Hindlimb muscle (tissue), 1 donor: ENCODE measurements at places on chromosomes 6 and 20.

GRCh38 chr6:169859401-169859977 is 108.1 kb downstream of the ERMARD start:
- no peak for DNase-seq

DNA sequence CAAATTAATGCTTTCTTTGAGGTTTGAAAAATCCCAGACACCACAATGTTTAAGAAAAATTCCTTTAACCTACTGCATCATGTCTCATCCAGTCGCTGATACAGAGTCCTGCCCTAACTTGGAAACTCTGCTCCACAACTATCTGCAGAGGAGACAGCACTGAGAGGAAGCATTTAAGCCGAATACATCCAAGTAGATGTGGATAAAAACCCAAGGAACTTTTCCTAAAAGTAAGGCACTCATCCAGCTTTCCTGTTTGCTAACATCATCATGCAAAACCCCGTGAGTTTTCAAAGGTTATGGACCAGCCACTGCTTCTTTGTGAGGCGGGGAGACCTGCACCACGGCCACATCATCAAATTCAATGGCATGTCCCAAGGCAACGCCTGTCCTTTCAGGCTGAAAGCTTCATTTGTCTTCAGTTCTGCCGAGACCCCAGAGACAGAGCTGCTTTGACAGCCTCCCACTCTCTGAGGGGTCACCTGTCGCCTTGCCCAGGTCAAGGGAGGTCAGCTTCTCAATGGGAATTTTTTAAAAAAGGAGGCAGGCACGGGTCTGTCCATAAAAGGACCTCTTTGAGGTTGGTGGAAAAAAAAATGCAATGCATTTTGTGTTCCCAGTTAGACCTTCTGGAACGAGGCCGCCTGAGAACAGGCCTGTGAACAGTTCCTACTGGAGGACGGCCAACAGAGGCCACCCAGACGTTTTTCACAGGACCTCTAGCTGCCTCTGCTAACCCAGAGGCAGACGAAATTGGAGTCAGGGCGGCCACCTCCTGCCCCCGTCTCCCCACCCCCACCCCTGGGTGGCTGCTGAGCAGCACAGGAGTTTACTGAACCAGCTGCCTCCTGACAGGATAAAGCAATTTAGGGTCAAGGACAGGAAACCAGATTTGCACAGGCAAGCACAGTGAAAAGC is 142.5 kb upstream of the HDDC2 start:
- DNase-seq, result peak; percentile 26

GRCh38 chr6:14458669-14459266 is 341.2 kb downstream of the CD83 start:
- no peak for DNase-seq

GRCh38 chr6:134267917-134268361 is 50.0 kb downstream of the SGK1 start:
- DNase-seq, result no peak

GRCh38 chr6:156175971-156176421 is 601.2 kb upstream of the ARID1B start:
- DNase-seq, result no peak

GRCh38 chr6:131135244-131136020 is at the start of gene AKAP7:
Gene AKAP7, plus strand, starts transcription at chr6:131135467. Its CDS starts 297 bp downstream, at chr6:131135764.
- peak; percentile 85 for DNase-seq

DNA sequence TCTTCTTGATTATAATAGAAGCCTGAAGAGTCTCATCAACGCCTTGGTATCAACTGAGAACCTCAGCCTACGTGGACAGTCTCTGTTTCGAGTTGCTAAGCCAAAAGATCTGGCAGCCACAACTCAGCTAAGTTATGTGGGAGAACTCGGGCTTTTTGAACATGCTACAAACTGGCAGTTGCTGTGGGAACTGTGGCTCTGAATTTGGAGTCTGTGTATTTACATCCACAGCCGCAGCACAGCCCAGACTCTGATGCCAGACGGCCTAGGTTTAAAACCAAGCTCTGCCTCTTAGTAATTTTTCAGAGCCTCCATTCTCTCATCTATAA is 35.8 kb downstream of the RIPOR2 start:
- DNase-seq, result no peak

GRCh38 chr6:3410385-3411360 is 46.2 kb downstream of the SLC22A23 start:
- DNase-seq, result no peak

GRCh38 chr6:163935158-163935762 is 520.7 kb downstream of the QKI start:
- no peak for DNase-seq

DNA sequence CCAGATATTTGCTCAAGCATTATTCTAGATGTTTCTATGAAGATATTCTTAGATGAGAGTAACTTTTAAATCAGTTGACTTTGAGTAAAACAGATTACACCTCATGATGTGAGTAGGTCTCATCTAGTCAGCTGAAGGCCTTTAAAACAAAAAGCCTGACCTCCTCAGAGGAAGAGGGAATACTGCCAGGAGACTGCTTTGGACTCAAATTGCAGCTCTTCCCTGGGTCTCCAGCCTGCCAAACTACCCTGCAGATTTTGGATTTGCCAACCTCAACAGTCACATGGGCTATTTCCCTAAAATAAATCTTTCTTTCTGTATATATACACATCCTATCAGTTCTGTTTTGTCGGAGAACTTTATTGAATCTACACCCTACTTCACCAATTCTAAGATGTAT is 182.5 kb upstream of the TENT5A start:
- DNase-seq, result no peak

- peak; percentile 82 for DNase-seq
These were observed 565.2 kb upstream of the MARCKS start for GRCh38 chr6:113291751-113292445.

- no peak for DNase-seq
These were observed 20.1 kb upstream of the FAM83C start for GRCh38 chr20:35312318-35312717.

GRCh38 chr20:34896086-34896621 is 19.7 kb downstream of the ACSS2 start:
- DNase-seq, result no peak

DNA sequence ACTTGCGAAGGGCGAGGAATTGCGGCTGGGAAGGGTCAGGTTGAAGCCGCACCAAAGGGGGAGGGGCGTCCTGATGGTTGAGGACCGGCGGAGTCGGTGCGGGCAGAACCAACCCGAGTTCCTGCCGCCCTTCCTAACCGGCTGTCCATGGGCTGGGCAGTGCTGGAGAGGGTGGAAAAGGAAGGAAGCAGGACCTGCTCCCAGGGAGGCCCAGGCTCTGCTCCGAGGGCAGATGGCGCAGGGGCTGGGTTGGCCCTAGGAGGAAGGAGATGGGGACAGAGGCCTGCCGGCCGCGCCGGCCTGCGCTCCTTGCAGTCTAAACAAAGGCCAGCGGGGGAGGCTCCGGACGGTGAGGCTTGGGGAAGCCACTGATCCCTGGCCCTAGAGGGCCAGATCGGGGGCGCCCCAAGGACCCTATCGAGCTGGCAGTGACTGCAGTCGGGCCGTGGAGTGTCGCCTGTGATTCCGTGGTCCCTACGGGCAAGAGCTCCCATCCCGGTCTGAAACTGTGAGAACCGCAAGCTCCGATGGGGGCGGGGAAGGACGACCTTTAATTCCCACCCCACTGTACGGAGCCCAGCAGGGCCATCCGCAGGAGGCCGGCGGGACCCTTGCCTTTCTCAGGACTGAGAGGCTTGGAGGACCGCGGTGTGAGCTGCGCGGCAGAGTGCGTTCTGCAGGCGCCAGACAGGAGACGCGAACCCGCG is 39.4 kb downstream of the YTHDF1 start:
- no peak for DNase-seq

DNA sequence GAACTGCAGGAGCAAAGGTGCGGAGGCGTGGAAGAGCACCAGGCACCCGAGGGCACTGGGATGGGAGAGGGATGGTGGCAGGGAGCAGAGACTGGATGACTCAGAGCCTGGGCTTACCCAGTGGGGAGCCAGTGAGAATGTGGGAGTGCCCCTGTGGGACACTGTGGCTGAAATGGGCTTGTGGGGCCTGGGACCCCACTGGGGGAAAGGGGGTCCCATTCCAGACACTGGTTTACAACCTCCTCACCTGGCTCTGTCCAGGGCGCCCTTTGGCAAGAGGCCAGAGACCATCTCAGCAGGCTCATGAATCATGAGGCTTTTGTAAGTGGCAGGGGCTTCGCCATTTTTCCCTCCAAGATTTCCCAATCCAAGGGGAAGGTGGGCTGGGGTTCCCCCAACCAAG is 124.0 kb upstream of the MAFB start:
- no peak for DNase-seq

- DNase-seq, result no peak
These were observed 151.7 kb upstream of the CEP162 start for GRCh38 chr6:84379142-84379541.

- DNase-seq, result peak; percentile 77
These were observed 21.3 kb downstream of the TNXB start for GRCh38 chr6:32087574-32088486.

DNA sequence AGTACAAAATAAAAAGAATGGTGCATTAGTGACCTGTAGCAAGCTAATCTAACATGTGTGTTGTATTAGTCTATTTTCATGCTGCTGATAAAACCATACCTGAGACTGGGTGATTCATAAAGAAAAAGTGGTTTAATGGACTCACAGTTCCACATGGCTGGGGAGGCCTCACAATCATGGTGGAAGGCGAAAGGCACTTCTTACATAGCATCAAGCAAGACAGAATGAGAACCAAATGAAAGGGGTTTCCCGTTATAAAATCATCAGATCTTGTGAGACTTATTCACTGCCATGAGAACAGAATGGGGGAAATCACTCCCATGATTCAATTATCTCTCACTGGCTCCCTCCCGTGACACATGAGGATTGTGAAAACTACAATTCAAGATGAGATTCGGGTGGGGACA is 45.4 kb upstream of the AIG1 start:
- DNase-seq, result no peak

- no peak for DNase-seq
These were observed 130.0 kb downstream of the AGPAT4 start for GRCh38 chr6:161143663-161144430.

DNA sequence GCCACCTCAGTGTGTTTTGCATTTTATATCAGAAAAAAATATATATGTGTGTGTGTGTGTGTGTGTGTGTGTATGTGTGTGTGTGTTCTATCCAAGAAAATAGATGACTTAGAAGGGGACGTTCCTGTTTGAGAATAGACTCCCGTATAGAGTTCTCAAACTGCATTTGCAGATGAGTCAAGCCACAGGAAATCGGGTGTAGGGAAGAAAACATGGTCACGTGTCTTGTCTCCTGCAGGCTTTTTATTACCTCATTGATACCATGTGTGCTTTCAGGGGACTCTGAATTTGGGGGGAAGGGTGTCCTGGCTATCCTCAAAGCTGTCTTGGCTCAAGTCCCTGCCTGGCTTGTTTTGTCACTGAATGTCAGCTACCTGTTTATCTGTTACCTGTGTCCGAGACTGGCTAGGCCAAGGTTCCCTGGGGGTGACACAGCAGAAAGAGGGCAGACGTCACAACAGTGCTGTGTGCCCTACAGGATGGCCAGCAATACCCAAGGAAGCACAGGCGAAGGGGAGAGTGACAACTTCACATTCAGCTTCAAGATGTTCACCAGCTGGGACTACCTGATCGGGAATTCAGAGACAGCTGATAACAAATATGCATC is 55.7 kb upstream of the NOP56 start:
- no peak for DNase-seq

DNA sequence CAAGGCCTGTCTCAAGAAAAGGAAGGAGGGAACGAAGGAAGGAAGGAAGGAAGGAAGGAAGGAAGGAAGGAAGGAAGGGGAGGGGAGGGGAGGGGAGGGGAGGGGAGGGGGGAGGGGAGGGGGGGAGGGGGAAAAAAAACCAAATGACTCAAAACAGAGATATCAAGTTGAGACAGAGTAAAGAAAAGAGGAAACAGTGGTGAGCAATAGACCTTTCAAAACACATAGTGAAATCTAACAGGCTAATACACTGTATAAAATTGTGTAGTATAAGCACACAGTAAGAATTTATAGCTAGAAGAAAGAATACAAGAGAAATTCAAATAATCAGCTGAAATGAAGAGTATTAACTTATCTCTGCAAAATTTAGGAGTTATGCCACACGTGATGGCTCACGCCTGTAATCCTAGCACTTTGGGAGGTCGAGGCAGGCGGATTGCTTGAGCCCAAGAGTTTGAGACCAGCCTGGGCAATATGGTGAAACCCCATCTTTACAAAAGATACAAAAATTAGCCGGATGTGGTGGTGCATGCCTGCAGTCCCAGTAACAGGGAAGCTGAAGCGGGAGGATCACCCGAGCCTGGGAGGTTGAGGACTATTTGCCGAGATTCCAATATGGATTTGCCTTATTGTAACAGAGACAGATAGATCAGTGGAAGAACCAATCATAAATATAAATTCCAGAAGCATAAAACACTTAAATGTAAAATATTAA is 123.2 kb downstream of the PRND start:
- DNase-seq, result no peak

- no peak for DNase-seq
These were observed 13.3 kb downstream of the RSPH4A start for GRCh38 chr6:116629563-116629981.

DNA sequence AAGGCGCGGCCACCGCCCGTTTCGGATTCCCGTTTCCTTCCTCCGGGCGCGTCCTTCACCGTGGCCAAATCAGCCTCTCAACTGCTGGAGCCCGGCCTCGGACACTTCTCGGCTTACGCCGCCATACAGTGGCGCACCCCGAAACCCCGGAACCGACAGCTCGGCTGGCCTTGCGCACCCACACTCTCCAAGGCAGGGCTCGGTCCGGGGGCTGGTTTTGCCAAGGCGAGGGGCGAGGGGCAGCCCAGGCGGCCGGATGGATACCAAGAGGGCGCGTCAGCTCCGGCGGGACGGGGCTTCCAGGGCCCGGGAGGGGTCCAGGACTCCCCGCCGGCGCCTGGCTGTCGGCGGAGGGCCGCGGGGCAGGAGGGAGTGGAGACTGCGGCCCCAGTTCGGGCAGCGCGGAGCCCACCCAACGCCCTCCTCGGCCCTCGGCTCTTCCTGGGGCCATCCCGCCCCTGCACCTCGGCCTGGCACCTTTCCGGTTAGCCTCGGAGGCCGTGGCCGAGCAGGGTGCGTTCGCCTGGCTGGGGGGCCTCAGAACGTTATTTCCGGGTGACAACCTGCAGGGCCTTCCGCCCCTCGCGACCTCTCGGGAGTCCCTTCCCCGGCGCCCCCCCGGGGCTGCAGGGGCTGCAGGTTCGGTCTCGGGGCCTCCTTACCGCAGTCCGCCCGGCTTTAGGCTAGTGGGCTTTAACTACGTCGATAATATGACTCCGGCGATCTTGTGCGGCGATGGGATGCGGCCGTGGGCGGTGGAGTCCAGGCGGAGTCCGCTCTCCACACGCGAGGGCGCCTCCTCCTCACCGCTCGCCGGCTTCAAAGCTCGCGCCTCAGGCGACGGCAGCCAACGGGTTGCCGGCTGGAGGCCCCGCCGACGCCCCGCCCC is 697 bp upstream of the CEP43 start:
- peak; percentile 12 for DNase-seq
